Osteocyte (in vitro differentiated cells): ENCODE measurements at places on chromosomes 7 and 10. TPM values are rescaled to one million over a fixed set of nuclear protein-coding genes. Genes with fewer than 3 reads are reported as not detected.

DNA sequence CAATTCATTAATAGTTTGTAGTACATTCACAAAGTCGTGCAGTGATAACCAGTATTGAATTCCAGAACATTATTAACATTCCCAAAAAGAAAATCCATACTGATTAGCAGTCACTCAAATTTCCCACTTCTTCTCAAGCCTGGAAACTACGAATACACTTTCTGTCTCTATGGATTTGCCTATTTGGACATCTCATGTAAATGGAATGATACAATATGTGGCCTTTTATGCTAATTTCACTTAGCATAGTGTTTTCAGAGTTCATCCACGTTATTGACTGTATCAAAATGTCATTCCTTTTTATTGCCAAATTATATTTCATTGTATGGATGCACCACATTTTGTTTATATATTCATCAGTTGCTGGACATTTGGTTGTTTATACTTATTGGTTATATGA lies 78.8 kb downstream of the STK31 start:
- H3K27me3 ChIP-seq: no peaks in the 10 kb centered on the region
- H3K4me1 ChIP-seq: no peaks in the 10 kb centered on the region
- no peak overlapping the region for H3K27ac ChIP-seq
- no peaks in the 10 kb centered on the region for H3K36me3 ChIP-seq
- no peak overlapping the region for H3K4me3 ChIP-seq

DNA sequence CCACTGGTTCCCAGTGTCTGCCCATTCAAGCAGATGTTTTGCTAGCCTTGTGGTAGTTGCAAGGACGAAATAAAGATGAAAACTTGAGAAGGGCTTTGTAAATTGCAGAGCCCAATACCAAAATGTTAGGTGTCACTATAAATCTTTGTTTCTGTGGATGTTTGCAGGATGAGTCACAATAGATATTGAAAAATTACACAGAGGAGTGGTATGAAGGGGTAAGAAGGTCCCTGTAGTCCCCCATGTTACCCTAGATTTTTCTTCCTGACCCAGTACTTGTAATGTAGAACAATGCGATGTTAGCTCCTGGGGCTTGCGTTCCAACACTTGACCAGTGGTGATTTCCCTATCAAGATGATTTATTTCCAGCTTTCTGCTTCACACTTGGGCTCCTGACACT lies 102.6 kb upstream of the LYZL1 start:
- H3K4me3 ChIP-seq: no peak overlapping the region
- H3K27ac ChIP-seq: no peak overlapping the region
- no peaks in the 10 kb centered on the region for H3K27me3 ChIP-seq
- H3K36me3 ChIP-seq: no peaks in the 10 kb centered on the region

GRCh38 chr7:153415632-153416031 lies 636.6 kb upstream of the DPP6 start:
- no peak overlapping the region for H3K27ac ChIP-seq
- no peak overlapping the region for H3K4me3 ChIP-seq
- no peaks in the 10 kb centered on the region for H3K4me1 ChIP-seq
- H3K36me3 ChIP-seq: no peaks in the 10 kb centered on the region

DNA sequence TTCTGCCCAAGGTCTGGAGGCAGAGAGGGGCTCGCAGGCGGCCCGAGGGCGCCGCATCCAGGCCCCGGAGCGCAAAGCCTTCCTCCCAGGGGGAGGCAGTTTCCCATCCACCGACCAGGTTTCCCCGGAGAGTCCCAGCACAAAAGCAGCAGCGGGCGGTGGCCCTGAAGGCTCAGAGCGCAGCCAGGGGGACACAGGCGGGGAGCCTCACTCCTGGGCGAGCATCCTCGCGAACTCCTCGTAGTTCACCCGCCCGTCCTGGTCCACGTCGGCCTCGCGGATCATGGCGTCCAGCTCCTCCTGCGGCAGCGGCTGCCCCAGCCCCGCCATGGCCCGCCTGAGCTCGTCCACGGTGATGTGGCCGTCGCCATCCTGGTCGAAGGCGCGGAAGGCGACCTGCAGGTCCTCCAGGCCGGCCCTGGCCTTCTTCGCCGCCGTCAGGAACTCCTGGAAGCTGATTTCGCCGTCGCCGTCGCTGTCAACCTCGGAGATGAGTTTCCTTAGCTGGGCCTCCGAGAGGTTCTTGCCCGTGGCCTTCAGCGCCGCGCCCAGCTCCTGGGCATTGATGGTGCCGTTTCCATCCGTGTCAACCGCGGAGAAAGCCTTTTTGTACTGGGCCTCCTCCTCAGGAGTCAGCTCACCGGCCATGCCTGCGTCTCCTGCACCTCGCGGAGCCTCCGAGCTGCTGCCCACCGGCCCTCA lies 428 bp downstream of the CALML5 start:
- no peak overlapping the region for H3K27ac ChIP-seq
- no peak for DNase-seq
- H3K4me3 ChIP-seq: no peak overlapping the region
- no peaks in the 10 kb centered on the region for H3K36me3 ChIP-seq
- peaks cover 2% of the 10 kb centered on the region for H3K4me1 ChIP-seq

GRCh38 chr7:139657725-139658124 lies 120.1 kb downstream of the HIPK2 start:
- peak overlapping the region; percentile 89 for H3K27ac ChIP-seq
- peaks cover 58% of the 10 kb centered on the region for H3K4me1 ChIP-seq
- no peak for DNase-seq
- H3K4me3 ChIP-seq: no peak overlapping the region
- H3K27me3 ChIP-seq: no peaks in the 10 kb centered on the region
- peaks cover 12% of the 10 kb centered on the region for H3K36me3 ChIP-seq

- peak overlapping the region; percentile 97 for H3K27ac ChIP-seq
- no peak for DNase-seq
- peaks cover 19% of the 10 kb centered on the region for H3K36me3 ChIP-seq
- H3K4me3 ChIP-seq: no peak overlapping the region
Measured at GRCh38 chr7:155762655-155763054, 49.6 kb downstream of the SHH start.

DNA sequence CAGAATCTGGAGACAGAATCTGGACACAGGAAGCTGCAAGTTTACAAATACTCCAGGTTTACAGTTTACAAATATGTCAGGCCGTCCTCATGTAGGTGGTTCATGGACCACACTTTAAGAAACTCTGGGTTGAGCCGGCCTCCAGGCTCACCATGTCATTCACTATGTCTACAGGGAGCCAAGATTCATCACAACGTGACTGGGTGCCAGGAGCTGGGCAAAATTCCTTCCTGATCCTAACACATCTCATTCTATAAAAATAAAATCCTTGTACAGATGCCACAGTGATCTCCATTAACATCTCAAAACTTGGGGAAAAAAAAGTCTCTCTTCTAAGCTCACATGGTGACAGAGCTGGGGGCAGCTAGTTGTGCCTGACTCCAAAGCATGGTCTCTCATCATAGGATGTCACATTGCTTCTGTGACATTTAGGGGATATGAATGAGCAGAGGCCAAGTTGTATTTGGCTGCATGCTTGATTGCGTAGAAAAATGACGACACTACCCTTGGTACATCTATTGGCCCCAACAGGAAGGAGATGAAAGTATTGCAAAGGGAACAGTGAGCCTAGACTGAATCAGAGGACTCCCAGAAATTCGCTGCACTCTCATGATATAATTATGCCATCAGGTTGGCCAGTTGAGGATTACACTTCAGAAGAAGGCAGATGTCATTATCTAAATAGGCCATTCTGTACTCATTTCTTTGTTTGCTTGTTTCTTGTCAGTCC lies 35.9 kb downstream of the MTURN start:
- peaks cover 64% of the 10 kb centered on the region for H3K4me1 ChIP-seq
- no peak overlapping the region for H3K27ac ChIP-seq
- DNase-seq: no peak
- peaks cover 3% of the 10 kb centered on the region for H3K36me3 ChIP-seq
- H3K27me3 ChIP-seq: no peaks in the 10 kb centered on the region
- H3K4me3 ChIP-seq: no peak overlapping the region

DNA sequence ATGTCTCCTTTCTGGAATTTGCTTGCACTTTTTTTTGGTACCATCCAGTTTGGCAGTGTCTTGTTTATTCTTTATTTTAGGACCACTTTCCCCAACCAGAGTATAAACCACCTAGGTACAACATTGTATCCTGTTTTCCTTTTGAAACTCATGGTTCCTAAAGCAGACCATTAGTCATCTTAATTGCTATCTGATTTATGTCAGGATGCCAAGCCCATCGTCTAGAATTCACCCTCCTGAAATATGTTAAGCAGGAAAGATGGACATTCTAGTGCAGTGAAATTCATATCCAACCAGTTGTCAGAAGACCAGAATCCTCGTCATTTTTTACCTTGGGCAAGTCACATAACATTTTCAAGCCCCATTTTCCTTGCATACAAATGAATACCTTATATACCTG lies 223.6 kb upstream of the KMT2E start:
- no peak overlapping the region for H3K4me3 ChIP-seq
- H3K27ac ChIP-seq: no peak overlapping the region
- peaks cover 4% of the 10 kb centered on the region for H3K27me3 ChIP-seq
- H3K4me1 ChIP-seq: no peaks in the 10 kb centered on the region
- DNase-seq: no peak

DNA sequence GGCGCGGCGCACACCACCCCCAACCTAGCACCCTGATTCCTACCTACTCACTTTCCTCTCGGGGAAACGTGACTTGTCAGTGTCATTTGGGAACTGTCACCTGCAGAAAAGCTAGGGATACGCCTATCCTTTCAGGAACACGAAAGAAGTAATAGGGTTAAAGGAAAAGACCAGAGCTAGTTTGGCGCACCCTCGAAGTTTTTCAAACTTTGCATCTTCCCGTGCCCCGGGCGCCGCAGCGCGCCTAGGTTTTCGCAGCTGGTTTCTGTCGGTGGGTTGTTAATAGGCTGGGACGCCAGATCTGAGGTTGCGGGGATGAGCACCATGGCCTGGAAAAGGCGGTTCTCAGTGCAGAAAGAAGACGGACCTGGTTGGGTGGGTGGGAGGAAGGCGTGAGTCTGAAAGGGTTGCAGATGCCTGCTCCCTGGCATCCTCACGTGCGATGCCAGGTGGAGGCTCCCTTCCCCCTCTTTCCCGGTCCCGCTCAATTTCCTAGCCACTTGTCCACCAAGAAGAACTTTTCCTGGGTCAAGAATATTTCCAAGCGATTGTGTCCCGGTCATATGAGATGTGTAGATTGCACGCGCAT lies 568 bp upstream of the MEOX2 start:
- H3K4me3 ChIP-seq: peak overlapping the region; percentile 89
- H3K27ac ChIP-seq: peak overlapping the region; percentile 94
- peaks cover 29% of the 10 kb centered on the region for H3K4me1 ChIP-seq
- peaks cover 6% of the 10 kb centered on the region for H3K27me3 ChIP-seq
- H3K36me3 ChIP-seq: no peaks in the 10 kb centered on the region
- no peak for DNase-seq

DNA sequence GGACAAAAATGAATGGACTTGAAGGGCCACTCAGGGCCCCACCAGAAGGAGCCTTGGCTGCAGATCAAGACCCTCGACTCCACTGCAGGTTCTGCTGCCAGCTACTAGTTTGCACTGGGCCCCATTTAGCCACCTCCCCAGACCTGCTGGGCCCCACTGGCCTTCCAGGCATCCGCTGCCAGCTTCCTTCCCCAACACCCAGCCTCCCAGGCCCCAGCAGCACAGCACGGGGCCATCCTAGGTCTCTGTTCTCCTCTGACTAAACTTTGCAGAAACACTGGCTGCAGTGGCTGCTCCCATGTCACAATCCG lies 277.4 kb upstream of the KLF14 start:
- H3K4me1 ChIP-seq: peaks cover 93% of the 10 kb centered on the region
- H3K36me3 ChIP-seq: no peaks in the 10 kb centered on the region
- peak overlapping the region; percentile 96 for H3K27ac ChIP-seq
- no peak overlapping the region for H3K4me3 ChIP-seq
- no peak for DNase-seq

ASB13 gene
- 16.0 and 18.4 TPM in 2 replicates for total RNA-seq

ARHGAP19 gene
- total RNA-seq: 5.0 and 5.5 TPM in 2 replicates
